ENCODE measurements at places on chromosomes 1 and 21.

DNA sequence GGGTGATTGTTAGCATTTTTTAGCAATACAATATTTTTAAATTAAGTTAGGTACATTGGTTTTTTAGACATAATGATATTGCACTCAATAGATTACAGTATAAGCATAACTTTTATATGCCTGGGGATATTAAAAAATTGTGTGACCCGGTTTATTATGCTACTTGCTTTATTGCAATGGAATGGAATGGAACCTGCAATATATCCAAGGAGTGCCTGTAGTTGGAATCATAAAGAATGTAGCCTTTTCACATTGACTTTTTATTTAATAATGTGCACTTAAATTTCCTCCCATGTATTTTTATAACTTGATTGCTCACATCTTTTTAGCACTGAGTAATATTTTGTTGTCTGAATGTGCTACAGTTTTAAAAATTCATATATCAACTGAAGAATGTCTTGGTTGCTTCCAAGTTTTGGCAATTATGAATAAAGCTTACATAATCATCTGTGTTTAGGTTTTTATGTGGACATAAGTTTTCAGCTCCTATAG lies 49.2 kb downstream of the CAMSAP2 start:
- no peak for DNase-seq

- DNase-seq: no peak
Measured at GRCh38 chr1:10962483-10962882, 50.0 kb upstream of the TARDBP start.

GRCh38 chr1:22687191-22687590 lies 23.4 kb upstream of the EPHB2 start:
- DNase-seq: no peak

DNA sequence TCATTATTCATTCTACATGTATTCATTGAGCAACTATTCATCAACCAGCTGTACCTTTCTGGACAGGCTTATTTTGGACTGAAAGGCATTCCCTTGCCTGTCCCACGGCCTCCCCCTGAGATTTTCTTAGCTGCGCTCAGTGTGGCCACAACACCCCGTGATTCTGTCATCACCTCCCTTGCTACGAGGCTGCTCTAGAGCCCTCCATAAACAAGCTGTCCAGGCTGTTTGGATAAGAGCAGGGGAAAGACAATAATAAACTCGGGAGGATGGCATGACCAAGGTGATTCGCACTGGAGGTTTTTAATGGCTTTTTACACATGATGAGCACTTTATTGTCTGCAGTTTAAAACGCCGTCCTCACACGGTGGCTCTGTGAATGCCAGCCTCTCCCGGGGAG lies 139.7 kb downstream of the ROR1 start:
- DNase-seq: no peak

DNA sequence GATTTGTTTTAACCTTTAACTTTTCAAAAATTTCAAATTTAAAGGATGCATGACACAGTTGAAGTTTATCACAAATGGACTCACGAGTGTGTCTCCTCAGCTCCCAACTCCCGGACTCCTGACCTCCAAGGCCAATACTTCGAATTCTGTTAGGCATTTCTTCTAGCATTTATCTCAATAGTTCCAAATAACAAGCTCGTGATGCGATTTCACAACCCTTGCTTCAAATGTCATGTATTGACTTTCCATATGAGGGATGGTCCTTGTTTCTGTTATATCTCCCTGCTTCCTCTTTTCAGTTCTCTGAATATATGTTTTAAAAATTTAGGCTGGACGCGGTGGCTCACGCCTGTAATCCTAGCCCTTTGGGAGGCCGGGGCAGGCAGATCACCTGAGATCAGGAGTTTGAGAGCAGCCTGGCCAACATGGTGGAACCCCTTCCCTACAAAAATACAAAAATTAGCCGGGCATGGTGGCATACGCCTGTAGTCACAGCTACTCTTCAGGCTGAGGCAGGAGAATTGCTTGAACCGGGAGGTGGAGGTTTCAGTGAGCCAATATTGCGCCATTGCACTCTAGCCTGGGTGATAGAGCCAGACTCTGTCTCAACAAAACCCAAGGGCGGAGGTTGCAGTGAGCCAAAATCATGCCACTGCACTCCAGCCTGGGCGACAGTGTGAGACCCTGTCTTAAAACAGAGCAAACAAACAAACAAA lies 52.0 kb upstream of the TINAGL1 start:
- DNase-seq: no peak
